NCI-H1105 (cell line): ENCODE measurements at places on chromosomes 7 and 10.
A peak's percentile ranks its signal among the peaks of the same experiment; 100 is the strongest.

DNA sequence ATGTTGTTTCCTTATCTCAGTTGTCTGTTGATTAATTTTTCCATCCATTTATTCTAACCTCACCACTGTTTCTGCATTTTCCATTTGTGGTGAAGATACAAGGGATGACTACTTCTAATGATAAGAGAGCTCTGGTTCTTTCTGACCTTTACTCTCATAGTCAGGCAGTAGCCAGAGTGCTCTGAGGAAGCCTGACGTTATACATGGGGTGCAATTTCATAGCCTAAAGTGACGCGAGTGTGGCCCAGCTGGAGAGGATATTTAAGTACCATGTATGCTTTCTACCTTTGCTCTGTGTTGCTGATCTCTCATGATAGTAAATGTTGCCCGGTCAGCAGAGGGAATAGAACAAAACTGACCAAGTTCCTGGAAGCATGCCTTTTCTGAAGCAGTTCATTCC lies 33.9 kb upstream of the CYCS start:
- no peak for DNase-seq

- DNase-seq: no peak
Observed at GRCh38 chr10:97365761-97366351, 31.3 kb upstream of the FRAT2 start.

GRCh38 chr10:11845113-11845512 lies 22.0 kb downstream of the PROSER2 start:
- no peak for DNase-seq

DNA sequence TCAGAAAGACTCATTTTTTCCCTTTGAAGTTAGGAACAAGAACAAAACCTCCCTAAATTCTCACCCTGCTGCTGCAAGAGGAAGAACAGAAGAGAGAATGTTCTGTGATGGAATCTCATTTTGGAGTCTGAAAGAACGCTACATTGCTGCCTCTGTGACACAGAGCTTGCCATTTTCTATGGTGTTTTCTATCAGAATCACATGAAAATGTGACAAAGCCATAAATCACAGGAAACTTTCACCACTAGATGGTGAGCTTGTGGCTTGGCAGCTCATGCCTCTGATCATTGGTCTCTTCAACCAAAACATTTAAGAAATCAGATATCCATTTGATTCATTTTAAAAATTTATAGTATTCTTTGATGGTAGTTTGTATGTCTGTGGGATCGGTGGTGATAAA lies 82.9 kb downstream of the CADPS2 start:
- peak; percentile 2 for DNase-seq

- no peak for DNase-seq
Observed at GRCh38 chr10:62048470-62048869, 147.0 kb downstream of the ARID5B start.

DNA sequence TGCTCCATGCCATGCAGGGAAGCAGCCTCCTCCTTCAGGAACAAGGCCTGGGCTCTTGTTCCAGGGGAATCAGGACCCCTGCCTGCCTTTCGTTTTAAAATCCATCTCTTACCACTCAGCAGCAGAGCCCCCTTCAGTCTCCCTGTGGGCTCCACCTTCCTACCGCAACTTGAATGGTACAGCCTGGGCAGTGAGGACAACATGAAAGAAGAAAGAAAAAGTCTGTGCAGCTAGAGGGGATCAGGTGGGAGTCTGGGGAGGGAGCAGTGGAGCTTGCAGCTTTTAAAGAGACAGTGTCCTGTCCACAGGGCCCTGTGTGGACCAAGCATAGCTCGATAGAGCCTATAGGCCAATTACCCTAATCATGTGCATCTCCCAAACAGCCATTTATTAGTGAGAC lies 3.7 kb downstream of the PLXNA4 start:
- no peak for DNase-seq

- no peak for DNase-seq
Observed at GRCh38 chr7:20146451-20146850, 70.7 kb downstream of the MACC1 start.
